ENCODE measurements at places on chromosomes 12 and 14.
A peak's percentile ranks its signal among the peaks of the same experiment; 100 is the strongest.

DNA sequence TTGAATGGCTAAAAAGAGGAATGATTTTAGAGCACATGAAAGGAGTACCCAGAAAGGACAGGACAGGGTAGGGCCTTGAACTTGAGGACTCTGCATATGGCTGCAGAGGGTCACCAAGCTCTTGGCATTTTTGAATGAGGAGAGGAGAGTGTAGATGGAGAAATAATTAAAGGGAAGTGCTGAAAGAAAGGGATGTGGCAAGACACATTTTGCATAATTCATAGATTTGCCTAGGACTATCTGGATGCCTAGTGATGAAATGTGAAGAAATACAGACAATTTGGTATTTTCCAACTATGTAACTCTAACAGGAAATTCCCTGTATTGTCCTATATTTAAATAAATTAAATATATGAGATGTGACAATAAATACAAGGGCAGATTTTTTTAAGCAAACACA lies 27.5 kb upstream of the MDM1 start:
- DNase-seq = no peak

DNA sequence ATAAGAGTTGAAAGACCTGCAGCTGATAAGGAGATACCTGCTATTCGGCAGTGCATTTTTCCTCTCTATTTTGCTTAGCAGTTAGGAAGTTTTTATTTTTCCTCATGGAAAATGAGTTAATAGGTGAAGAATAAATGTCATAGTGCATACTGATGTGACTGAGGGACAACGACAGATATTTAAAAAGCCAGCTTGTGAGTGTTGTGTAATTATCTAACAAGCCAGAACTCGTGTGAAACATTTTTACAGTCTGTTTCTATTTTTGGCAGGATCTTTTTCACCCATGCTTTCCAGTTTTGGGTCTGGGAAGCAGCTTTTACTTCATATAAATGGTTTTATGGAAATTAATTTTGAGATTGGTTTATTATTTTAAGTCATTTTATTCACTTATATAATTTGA lies 2.9 kb downstream of the FBXO34 start:
- DNase-seq = no peak

GRCh38 chr12:48184549-48184922 lies 1.1 kb downstream of the CCDC184 start:
- DNase-seq = no peak

DNA sequence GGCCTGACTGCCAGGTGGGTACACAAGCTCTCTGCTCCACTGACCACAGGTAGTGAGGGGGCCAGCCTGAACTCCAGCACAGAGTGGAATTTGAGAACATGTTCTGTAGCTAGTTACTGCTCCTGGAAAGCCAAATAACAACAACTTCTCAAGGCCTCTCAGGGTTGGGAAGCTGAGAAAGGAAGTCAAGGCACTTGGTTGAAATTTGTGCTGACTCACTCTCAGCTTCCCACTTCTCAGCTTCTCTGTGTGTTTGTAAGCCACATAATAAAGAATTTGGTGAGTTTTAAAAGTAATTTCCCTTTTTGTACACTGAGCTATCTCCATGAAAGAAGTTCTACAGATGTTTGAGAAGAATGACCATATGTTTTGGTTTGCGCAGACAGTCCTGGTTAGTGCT lies 234.9 kb downstream of the KTN1 start:
- DNase-seq = peak; percentile 31

GRCh38 chr12:24379861-24380521 lies 430.5 kb upstream of the SOX5 start:
- no peak for DNase-seq

DNA sequence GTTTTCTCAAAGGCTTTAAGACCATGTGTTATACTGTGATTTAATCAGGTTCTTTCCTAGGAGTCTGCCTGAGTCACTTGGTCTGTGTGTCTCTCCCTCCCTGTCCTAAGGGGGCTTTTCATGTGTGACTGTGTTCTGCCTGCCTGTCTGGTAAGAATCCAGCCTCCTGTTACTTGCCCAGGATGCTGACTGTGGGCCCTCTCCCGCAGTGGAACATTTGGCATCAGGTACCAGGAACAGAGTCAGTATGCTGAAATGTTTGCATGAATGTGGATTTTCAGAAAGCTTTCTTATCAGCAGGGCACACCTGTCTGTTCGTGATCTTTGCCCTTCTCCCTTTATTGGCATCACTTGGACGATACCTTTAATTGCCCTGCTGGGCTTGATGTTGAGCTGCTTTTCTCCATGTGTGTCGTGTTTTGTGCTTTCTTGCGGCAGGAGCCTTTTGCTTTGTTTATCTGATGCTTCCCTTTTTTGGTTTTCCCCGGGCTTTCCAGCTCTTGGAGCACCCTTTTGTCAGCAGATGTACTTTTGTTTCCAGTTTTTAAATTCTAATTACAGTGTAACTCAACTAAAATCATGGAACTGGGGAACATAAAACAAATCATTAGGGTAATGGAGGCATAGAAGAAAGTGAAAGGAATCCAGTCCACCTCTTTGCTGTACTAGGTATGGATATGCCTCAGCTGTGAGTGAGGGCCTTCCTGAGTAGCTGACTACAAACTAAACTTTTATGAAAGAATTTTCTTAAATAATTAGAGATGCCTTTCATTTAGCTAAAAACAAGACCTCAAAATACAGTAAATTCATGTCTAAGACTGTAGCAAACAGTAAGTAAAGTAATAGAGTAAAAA lies 72.5 kb downstream of the TRAF3 start:
- DNase-seq = peak; percentile 20

GRCh38 chr14:35247777-35248475 lies 44.3 kb upstream of the PSMA6 start:
- DNase-seq = no peak

DNA sequence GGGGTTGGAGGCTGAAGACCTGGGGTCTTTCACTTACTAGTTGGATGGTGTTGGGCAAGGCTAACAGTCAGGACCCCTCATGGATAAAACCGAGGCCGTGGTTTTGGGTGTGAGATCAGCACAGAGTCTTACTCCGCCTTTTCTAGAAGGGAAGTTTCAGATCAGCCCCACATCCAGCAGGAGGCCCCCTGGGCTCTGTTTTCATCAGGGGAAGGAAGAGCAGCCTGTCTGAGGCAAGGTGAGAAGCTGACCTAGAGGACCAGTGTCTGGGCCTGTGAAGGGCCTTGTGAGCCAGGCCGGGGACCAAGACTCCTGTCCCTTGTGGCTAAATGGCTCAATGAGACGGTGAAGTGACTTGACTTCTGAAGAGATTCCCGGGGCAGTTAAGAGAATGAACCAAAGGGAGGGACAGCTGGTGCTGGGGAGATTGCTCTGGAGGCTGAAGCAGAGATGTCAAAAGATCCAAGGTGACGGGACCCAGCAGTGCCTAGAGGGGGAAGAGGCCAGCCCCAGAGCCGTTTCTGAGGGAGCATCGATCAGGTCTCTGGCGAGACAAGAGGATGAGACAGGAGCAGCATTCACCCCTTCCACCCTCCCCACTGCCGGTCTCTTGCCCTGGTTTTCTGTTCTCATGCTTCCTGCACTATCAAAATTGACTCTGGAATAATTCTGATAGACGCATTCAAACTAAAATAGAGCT lies 40.1 kb upstream of the TSPAN9 start:
- DNase-seq = no peak

DNA sequence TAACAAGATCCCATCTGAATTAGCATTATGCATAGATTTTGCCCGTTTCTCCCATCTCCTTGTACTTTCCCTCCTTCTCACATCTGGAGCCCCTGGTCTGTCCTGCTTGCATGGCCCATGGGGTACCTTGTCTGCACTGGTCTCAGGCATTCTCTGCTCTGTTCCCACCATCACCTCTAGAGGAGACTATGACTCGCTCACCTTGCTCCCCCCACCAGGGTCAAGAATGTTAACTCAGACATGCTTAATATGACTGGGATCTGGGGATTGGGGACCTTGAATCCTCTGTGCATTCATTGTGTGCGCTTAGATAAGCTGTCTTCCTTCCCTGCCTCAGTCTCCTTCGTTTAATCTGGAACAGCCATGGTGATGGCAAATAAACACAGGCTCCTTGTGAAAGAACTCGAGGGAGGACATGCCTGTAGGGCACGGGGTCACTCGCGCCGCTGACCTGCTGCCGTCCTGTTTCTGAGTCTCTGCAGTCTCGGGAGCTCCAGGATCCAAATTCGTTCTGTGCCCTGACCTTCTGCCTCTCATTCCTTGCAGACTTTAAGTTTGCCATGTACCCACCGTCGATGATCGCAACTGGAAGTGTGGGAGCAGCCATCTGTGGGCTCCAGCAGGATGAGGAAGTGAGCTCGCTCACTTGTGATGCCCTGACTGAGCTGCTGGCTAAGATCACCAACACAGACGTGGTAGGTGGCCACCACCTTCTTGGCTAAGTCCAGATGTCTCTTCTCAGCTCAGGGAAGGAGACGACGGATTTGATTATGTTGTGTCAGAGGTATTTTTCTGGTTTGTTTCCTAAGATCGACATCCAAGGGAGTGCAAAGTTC lies 15.0 kb downstream of the CCND2 start:
- no peak for DNase-seq

DNA sequence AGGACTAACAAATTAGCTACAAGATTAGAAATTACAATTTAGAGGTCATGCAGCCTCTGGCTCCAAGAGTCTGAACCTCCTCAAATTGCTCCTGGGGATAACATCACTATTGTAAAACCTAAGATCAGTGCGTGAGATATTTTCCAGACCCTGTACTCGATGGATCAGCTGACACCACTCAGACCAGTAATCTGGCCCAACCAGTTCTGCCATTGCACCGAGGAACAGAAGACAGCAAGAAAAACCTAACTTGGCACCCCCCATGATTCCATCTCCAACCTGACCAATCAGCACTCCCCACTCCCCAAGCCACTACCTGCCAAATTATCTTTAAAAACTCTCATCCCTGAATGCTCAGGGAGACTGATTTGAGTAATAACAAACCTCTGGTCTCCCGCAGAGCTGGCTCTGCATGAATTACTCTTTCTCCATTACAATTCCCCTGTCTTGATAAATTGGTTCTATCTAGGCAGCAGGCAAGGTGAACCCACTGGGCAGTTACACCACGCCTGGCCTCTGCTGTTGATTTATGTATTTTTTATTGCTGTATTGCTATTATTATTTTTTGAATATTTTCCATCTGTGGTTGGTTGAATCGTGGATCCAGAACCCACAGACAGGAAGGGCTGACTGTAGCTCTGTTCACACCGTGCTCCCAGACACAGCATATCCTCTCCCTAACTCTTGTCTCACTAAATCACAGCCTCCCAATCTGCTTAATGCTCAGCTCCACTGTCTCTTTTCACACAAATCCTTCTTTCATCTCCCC lies 9.2 kb downstream of the HEBP1 start:
- DNase-seq = no peak

GRCh38 chr12:112018571-112019237 lies 5.5 kb downstream of the ERP29 start:
- peak; percentile 89 for DNase-seq

DNA sequence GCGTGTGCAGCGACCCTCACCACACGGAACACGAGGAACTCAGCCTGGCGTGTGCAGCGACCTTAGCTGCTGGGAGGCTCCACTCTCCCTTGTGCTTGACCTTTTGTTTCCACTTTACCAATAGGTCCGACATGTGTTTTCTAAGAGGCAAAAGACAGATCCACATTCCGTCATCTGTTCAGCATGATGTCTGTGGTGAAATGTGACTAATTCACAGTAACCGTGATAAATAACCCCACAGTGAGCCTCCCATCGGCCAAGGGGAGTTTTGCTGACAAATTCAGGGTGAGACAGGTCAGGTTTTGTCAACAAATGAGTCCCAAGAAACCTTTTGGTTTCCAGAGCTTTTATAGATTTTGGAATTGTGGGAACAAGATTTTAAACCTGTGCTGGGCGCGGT lies 55.9 kb downstream of the MOK start:
- DNase-seq = no peak

GRCh38 chr12:88338486-88338885 lies 196.4 kb downstream of the TMTC3 start:
- DNase-seq = no peak

GRCh38 chr14:87196436-87196835 lies 796.5 kb downstream of the GALC start:
- DNase-seq = peak; percentile 1

GRCh38 chr12:3333583-3333982 lies 157.4 kb upstream of the PRMT8 start:
- no peak for DNase-seq

- peak; percentile 97 for DNase-seq
These were observed 54.6 kb downstream of the NCOR2 start for GRCh38 chr12:124512667-124513296.

DNA sequence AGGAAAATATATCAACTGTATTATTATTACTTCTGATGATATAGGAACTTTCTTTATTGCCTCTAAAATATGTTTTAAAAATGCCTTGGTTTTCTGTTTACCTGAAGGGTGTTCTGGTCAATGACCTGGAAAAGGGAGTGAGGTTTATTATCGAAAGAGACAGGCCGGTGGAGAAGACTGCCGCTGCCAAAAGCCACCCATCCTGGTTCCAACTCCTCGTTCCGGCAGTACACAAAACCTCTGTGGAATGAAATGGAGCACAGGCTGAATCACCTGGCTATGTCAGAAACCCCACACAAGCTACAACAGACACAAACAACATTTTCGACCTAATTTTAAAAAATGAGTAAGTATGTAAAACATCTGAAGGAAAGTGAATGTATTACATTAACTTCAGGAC lies 73.6 kb downstream of the HECTD4 start:
- DNase-seq = no peak

- no peak for DNase-seq
These were observed 174.8 kb downstream of the EFCAB11 start for GRCh38 chr14:89779707-89780106.

DNA sequence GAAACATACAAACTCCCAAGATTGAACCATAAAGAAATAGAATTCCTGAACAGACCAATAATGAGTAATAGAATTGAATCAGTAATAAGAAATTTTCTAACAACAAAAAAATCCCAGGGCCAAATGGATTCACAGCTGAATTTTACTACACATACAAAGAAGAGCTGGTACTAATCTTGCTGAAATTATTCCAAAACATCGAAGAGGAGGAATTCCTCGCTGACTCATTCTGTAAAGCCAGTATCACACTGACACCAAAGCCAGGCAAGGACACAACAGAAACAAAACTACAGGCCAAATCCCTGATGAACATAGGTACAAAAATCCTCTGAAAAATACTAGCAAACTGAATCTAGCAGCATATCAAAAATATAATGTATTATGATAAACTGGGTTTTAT lies 367.8 kb upstream of the CLEC14A start:
- peak; percentile 30 for DNase-seq

GRCh38 chr12:19095331-19095730 lies 34.2 kb upstream of the PLEKHA5 start:
- DNase-seq = no peak

- no peak for DNase-seq
These were observed 32.6 kb downstream of the RFLNA start for GRCh38 chr12:124327362-124328043.

- peak; percentile 54 for DNase-seq
These were observed 400 bp downstream of the CHST11 start for GRCh38 chr12:104456950-104457745.

GRCh38 chr12:103929046-103929783 lies 995 bp upstream of the HSP90B1 start:
- peak; percentile 89 for DNase-seq
